Activated CD8-positive, alpha-beta memory T cell treated with anti-CD3 and anti-CD28 coated beads, Interleukin-2, amount 10 ng/mL, durations not matched to agents 7 days and 5 days (primary cell): ENCODE measurements at places on chromosomes 3 and 15.

- DNase-seq = no peak
Measured at GRCh38 chr15:48426941-48427340, 95.7 kb downstream of the DUT start.

- peak; percentile 87 for DNase-seq
Measured at GRCh38 chr3:172107403-172107802, 68.0 kb downstream of the FNDC3B start.

GRCh38 chr3:166527325-166527724 is 690.1 kb upstream of the BCHE start:
- DNase-seq = no peak

DNA sequence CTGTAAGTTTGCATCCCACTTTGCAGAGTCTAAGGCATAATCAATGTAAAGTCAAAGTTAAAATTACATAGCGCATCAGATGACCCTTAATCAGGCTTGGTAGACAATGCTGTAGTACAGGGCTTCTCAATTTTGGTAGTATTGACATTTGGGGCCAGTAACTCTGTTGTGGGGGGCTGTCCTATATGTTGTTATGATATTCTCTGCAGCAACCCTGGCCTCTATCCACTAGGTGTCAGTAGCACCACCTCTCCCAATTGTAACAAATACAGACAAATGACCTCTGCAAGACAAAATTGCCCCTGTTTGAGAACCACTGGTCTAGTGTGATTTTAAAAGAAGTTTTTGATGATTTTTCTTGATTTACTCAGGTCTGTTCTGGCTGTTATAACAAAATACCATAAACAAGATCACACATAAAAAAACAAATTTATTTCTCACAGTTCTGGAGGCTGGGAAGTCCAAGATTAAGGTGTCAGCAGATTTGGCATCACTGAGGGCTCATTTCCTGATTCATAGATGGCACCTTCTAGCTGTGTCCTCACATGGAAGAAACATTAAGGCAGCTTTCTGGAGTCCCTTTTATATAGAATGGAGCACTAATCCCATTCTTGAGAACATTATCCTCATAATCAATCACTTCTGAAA is 37.6 kb upstream of the SLC9A9 start:
- peak; percentile 47 for DNase-seq

DNA sequence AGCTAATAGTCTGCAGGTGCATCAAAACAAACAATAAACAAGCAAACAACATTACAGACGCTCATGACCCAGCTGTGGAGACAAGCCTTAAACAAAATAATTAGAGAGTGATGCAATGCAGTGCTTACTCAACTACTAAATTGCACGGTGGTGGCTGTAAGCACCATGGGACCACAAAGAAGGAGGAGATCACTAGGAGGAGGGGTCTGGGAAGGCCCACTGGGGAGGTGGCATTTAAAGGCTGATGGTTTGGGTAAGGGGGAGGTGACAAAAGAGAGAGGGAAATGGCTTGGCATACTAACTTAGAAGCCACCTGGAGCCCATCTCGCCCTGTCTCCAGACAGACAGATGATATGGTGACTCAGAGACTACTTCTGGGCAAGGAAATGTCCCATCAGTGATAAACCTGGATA is 516.7 kb downstream of the FOXP1 start:
- peak; percentile 56 for DNase-seq

GRCh38 chr3:14631687-14632441 is 19.7 kb upstream of the CCDC174 start:
- no peak for DNase-seq
